ENCODE measurements at places on chromosomes 11 and 22.

- peak within 1 kb of the TSS; percentile 96 for H3K4me3 ChIP-seq
- H3K27ac ChIP-seq: peak within 1 kb of the TSS; percentile 84
- DNase-seq: no peak
- H3K36me3 ChIP-seq: peaks cover 21% of the 10 kb centered on the region
- H3K27me3 ChIP-seq: no peaks in the 10 kb centered on the region
- peaks cover 39% of the 10 kb centered on the region for H3K4me1 ChIP-seq
These were observed at the start of gene SLC25A1 for GRCh38 chr22:19178657-19179496. SLC25A1 (minus strand) TSS chr22:19178736; CDS start chr22:19178673, 63 bp downstream.

DNA sequence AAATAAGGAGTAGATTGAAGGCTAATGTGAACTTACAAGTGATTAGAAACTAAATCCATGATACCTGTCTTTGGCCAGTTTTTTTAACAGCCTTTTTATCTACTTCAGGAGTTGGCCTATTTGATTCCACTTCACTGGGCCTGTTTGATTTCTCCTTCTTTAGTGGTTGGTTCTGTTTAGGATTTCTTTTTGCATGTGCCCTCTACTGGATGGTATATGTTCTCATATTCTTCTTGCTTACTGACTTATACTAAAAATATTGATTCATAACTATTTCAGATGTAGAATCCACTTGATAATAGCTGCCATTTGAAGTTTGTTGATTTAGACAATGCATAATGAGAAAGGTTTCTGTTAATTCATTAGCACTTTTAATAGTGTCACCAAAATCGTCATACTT lies 53.9 kb downstream of the USP47 start:
- no peaks in the 10 kb centered on the region for H3K36me3 ChIP-seq
- no peak overlapping the region for H3K4me3 ChIP-seq
- H3K27me3 ChIP-seq: no peaks in the 10 kb centered on the region
- H3K27ac ChIP-seq: no peak overlapping the region
- DNase-seq: no peak

GRCh38 chr11:126407682-126408288 lies 52.3 kb downstream of the ST3GAL4 start:
- peaks cover 38% of the 10 kb centered on the region for H3K36me3 ChIP-seq
- H3K27ac ChIP-seq: peak overlapping the region; percentile 88
- H3K27me3 ChIP-seq: no peaks in the 10 kb centered on the region
- DNase-seq: no peak
- no peak overlapping the region for H3K4me3 ChIP-seq

DNA sequence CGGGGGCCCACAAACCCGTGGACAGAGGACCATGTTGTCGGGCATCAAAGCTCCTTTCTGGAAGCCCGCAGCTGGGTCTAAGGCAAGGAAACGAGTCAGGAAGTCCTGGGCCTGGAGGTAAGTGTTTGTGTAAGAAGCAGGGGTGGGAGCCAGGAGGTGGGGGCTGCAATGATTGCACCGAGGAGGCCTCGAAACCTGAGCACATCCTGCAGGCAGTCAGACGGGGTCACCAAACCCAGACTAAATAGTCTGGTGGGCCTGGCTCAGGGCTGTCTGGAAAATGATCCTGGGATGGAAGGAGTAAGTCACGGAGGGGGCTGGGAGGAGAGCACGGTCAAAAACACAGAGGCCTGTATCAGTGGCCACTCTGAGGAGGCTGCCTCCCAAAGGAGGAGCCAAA lies 539.2 kb downstream of the MN1 start:
- H3K27me3 ChIP-seq: no peaks in the 10 kb centered on the region
- H3K36me3 ChIP-seq: no peaks in the 10 kb centered on the region
- no peaks in the 10 kb centered on the region for H3K4me1 ChIP-seq
- no peak overlapping the region for H3K27ac ChIP-seq
- DNase-seq: no peak

DNA sequence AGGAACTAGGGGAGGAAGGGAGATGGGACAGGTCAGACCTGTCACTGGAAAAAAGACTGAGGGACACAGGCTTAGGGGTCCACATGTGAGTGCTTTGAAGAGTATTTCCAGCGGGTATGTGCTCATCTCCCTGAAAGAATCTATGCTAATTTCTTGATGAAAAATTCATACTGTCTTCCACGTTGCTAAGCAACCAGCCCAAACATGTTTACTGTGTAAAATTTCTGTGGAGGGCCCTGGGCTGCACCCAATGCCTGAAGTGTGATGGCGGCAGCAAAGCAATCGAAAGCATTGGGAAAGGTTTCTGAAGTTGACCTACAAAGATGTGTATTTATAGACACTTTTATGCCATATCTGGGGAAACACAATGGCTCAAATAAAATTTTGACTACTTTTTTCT lies 7.4 kb downstream of the SYT13 start:
- no peaks in the 10 kb centered on the region for H3K36me3 ChIP-seq
- no peak overlapping the region for H3K4me3 ChIP-seq
- H3K27ac ChIP-seq: no peak overlapping the region

- no peaks in the 10 kb centered on the region for H3K4me1 ChIP-seq
- no peak overlapping the region for H3K4me3 ChIP-seq
- no peak overlapping the region for H3K27ac ChIP-seq
- no peak for DNase-seq
- H3K27me3 ChIP-seq: no peaks in the 10 kb centered on the region
- H3K36me3 ChIP-seq: no peaks in the 10 kb centered on the region
These were observed 26.0 kb downstream of the SLC22A6 start for GRCh38 chr11:62958547-62959421.

GRCh38 chr22:19412478-19412877 lies 19.1 kb downstream of the HIRA start:
- H3K27me3 ChIP-seq: no peaks in the 10 kb centered on the region
- H3K27ac ChIP-seq: no peak overlapping the region
- no peak overlapping the region for H3K4me3 ChIP-seq
- H3K4me1 ChIP-seq: no peaks in the 10 kb centered on the region
- no peak for DNase-seq

DNA sequence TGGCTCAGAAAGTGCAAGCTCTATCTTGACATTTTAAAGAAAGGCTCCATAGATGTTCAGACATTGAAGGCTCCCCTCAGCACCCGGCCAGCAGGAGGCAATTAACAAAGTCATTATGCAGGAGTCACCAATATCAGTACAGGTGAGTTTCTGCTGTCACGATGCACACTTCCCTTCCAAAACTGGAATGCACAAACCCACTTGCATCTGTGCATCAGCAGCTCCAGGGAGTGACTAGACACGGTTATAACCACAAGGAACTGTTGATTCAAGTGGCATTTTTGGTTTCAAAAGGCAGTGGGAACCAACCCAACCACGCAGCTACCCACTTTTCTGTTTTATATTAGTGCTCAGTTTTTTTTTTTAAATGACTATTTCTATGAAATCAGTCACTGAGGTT lies 293.9 kb upstream of the NARS2 start:
- no peaks in the 10 kb centered on the region for H3K27me3 ChIP-seq
- H3K4me3 ChIP-seq: no peak overlapping the region
- no peak overlapping the region for H3K27ac ChIP-seq
- H3K4me1 ChIP-seq: no peaks in the 10 kb centered on the region
- no peaks in the 10 kb centered on the region for H3K36me3 ChIP-seq
- no peak for DNase-seq

- no peak overlapping the region for H3K27ac ChIP-seq
- no peak overlapping the region for H3K4me3 ChIP-seq
- H3K36me3 ChIP-seq: no peaks in the 10 kb centered on the region
- H3K27me3 ChIP-seq: no peaks in the 10 kb centered on the region
- no peak for DNase-seq
These were observed 151.8 kb downstream of the MPPED1 start for GRCh38 chr22:43563571-43563970.

DNA sequence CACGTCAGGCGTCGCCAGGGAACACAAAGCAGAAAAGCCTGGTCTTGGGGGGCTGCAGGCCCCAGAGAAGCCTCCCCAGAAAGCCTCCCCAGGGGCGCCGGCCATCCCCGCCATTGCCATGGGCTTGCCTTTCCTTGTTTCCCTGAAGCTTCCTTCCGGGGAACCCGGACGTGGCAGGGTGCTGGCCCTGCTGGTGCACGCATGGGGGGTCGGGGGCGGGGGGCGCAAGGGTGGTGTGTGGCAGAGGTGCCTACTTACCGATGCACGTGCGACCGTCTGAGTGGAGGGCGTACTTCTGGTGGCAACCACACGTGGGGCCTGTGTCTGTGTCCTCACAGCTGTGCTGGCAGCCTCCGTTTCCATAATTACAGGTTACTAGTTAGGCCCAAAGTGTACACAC lies 71.0 kb upstream of the TTLL12 start:
- H3K4me1 ChIP-seq: no peaks in the 10 kb centered on the region
- H3K27ac ChIP-seq: no peak overlapping the region
- H3K36me3 ChIP-seq: no peaks in the 10 kb centered on the region
- no peaks in the 10 kb centered on the region for H3K27me3 ChIP-seq
- H3K4me3 ChIP-seq: no peak overlapping the region

GRCh38 chr11:64245401-64245796 lies 1.3 kb downstream of the PPP1R14B start:
- DNase-seq: no peak
- H3K27me3 ChIP-seq: no peaks in the 10 kb centered on the region
- H3K36me3 ChIP-seq: no peaks in the 10 kb centered on the region
- peak overlapping the region; percentile 89 for H3K27ac ChIP-seq
- peaks cover 73% of the 10 kb centered on the region for H3K4me1 ChIP-seq

- no peaks in the 10 kb centered on the region for H3K4me1 ChIP-seq
- no peak overlapping the region for H3K27ac ChIP-seq
- no peaks in the 10 kb centered on the region for H3K27me3 ChIP-seq
- no peak for DNase-seq
- no peaks in the 10 kb centered on the region for H3K36me3 ChIP-seq
These were observed 4.9 kb downstream of the MUC5AC start for GRCh38 chr11:1162491-1163311.

GRCh38 chr11:119190531-119190930 lies 5.3 kb downstream of the NHERF4 start:
- H3K27me3 ChIP-seq: no peaks in the 10 kb centered on the region
- DNase-seq: no peak
- H3K27ac ChIP-seq: no peak overlapping the region
- no peaks in the 10 kb centered on the region for H3K36me3 ChIP-seq

DNA sequence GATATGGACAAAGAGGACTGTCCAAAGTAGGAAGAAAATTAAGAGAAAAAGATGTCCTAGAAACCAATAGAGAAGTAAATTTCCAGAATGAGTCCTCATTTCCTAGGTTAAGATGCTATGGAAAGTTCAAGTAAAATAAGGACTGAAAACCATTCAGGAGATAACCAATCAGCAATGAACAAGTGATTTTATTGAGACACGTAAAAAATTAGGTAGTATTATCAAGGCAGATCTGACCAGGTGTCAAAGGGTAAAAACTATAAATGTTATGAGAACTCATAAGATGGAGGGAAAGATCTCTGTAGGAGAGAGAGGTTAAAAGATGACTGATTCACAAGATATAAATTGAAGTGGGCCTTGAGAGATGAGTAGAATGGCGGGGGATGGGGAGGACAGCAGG lies 50.2 kb downstream of the SPATA19 start:
- peaks cover 14% of the 10 kb centered on the region for H3K27me3 ChIP-seq
- no peak for DNase-seq
- no peaks in the 10 kb centered on the region for H3K4me1 ChIP-seq
- H3K4me3 ChIP-seq: no peak overlapping the region
- H3K36me3 ChIP-seq: no peaks in the 10 kb centered on the region

DNA sequence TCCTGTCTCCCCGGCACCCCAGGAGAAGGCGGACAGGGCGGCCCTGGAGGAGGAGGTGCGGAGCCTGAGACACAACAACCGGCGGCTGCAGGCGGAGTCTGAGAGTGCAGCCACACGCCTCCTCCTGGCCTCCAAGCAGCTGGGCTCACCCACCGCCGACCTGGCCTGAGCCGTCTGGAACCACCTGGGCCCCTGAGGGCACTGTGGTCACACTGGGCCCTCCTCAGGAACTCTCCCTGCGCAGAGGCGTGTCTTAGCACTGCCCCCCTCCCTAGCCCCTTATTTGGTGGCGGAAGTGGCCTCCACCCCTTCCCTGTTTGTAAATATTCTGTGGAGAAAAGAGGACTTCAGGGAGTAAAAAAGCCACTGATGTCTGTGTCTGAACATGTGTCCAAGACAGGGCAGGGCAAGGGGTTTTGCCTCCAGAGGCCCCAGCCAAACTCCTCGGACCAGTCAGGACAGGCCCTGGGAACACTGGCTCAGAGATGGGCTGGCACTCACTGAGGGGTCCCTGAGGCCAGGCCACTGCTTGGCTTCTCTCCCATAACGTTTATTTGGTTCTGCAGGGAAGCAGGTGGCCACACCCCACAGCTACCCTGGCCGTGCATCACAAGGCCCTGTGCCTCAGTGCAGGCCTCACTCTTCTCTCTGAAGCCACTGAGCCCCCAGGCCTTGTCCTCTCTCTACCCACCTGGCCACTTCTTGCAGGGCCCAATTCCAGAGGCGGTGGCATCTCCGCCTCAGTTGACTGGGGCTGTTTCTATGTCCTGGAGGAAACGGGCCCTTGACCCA lies 12.0 kb downstream of the RELA start:
- peak overlapping the region; percentile 9 for H3K4me3 ChIP-seq
- H3K27me3 ChIP-seq: no peaks in the 10 kb centered on the region
- DNase-seq: no peak
- H3K4me1 ChIP-seq: peaks cover 43% of the 10 kb centered on the region
- H3K27ac ChIP-seq: peak overlapping the region; percentile 94

DNA sequence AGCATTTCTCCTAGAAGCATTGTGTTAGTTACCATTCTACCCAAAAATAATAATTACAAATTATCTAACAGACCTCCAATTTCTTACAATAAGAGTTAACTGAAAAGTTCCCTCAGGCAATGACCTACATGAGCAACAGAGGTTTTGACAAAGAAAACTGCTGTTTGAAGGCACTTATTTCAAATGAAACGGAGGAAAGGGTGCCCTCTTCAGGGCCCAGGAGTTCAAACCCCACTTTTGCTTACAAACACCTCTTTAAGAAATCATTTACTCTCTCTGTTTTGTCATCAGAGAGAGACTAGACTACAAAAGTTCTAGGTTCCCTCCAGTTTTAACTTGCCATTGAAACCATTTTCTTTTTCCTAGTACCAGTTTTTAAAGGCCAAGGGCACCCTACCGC lies 56.7 kb downstream of the AMBRA1 start:
- peaks cover 33% of the 10 kb centered on the region for H3K36me3 ChIP-seq
- no peak overlapping the region for H3K27ac ChIP-seq
- no peaks in the 10 kb centered on the region for H3K27me3 ChIP-seq
- DNase-seq: no peak
- peaks cover 17% of the 10 kb centered on the region for H3K4me1 ChIP-seq

DNA sequence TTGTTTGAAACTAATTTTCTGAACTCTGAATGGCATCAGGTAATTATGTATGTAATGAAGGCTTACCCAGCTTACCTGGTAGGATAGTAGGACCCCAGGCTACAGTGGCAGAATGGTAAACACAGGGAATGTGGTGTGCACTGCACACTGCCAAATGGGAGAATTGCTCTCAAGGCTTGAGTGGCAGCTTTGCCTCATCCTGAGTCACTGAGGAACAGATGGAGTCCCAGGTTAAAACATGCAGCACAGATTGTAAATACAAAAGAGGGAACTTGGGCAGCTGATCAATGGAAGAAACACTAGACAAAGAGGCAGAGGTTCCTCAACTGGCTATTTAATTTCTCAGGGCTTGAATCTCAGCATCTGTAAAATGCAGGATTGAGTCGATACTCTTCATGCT lies 24.4 kb downstream of the GPR83 start:
- H3K36me3 ChIP-seq: no peaks in the 10 kb centered on the region
- H3K27me3 ChIP-seq: no peaks in the 10 kb centered on the region
- no peak overlapping the region for H3K27ac ChIP-seq
- DNase-seq: no peak
- H3K4me1 ChIP-seq: no peaks in the 10 kb centered on the region

GRCh38 chr11:122853971-122854446 lies 15.7 kb downstream of the CRTAM start:
- H3K27ac ChIP-seq: no peak overlapping the region
- H3K27me3 ChIP-seq: peaks cover 3% of the 10 kb centered on the region
- H3K36me3 ChIP-seq: no peaks in the 10 kb centered on the region
- DNase-seq: no peak
- H3K4me1 ChIP-seq: no peaks in the 10 kb centered on the region

- H3K4me1 ChIP-seq: peaks cover 77% of the 10 kb centered on the region
- no peaks in the 10 kb centered on the region for H3K27me3 ChIP-seq
- H3K27ac ChIP-seq: peak overlapping the region; percentile 94
- DNase-seq: no peak
- H3K4me3 ChIP-seq: peak overlapping the region; percentile 89
These were observed 737 bp downstream of the RBM4 start for GRCh38 chr11:66639066-66639813.
